ENCODE measurements at places on chromosomes 11 and 22. TPM values are rescaled to one million over a fixed set of nuclear protein-coding genes. Genes with fewer than 3 reads are reported as not detected.

DNA sequence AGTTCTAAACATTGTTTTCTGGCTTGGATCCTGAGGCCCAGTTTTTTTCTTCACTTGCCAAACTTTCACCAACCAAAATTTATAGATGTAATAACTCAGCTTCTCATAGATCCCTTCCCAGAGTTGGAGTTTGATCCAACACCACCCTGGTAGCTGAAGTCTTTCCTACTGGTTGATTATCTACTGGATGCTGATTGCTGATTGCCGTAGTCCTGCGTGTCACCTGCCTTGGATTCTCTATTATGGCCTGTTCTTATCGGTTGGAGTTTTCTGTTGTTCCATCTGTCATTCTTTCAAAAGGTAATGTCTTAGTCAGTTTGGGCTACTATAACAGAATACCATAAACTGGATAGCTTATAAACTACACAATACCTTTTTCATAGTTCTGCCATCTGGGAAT lies 17.3 kb upstream of the OR6X1 start:
- no peak overlapping the region for H3K27ac ChIP-seq
- H3K27me3 ChIP-seq = no peaks in the 10 kb centered on the region
- H3K36me3 ChIP-seq = no peaks in the 10 kb centered on the region
- no peak overlapping the region for H3K4me3 ChIP-seq

- DNase-seq = no peak
- peaks cover 6% of the 10 kb centered on the region for H3K36me3 ChIP-seq
- H3K27ac ChIP-seq = peak overlapping the region; percentile 66
- no peaks in the 10 kb centered on the region for H3K4me1 ChIP-seq
Measured at GRCh38 chr11:43825217-43825816, 55.3 kb upstream of the ALKBH3 start.

The OR51E2 gene
- total RNA-seq = not detected

GRCh38 chr22:38034278-38034882 lies 22.8 kb upstream of the PICK1 start:
- H3K27ac ChIP-seq = peak overlapping the region; percentile 90
- peaks cover 6% of the 10 kb centered on the region for H3K4me1 ChIP-seq

The APLNR gene
- total RNA-seq = not detected

- no peaks in the 10 kb centered on the region for H3K27me3 ChIP-seq
- H3K27ac ChIP-seq = no peak overlapping the region
- no peak overlapping the region for H3K4me3 ChIP-seq
- DNase-seq = no peak
- H3K36me3 ChIP-seq = peaks cover 5% of the 10 kb centered on the region
- H3K4me1 ChIP-seq = peaks cover 19% of the 10 kb centered on the region
Measured at GRCh38 chr22:28973352-28973751, 88.3 kb downstream of the C22orf31 start.

- H3K36me3 ChIP-seq = peaks cover 21% of the 10 kb centered on the region
- no peak overlapping the region for H3K27ac ChIP-seq
- H3K4me3 ChIP-seq = no peak overlapping the region
- H3K4me1 ChIP-seq = peaks cover 3% of the 10 kb centered on the region
Measured at GRCh38 chr22:27973846-27974245, 54.8 kb upstream of the PITPNB start.

GRCh38 chr11:123775289-123775688 lies 21.0 kb upstream of the OR6X1 start:
- no peak overlapping the region for H3K4me3 ChIP-seq
- no peak overlapping the region for H3K27ac ChIP-seq
- no peaks in the 10 kb centered on the region for H3K27me3 ChIP-seq
- H3K4me1 ChIP-seq = peaks cover 5% of the 10 kb centered on the region

The LIF gene
- total RNA-seq = 2.3 TPM

DNA sequence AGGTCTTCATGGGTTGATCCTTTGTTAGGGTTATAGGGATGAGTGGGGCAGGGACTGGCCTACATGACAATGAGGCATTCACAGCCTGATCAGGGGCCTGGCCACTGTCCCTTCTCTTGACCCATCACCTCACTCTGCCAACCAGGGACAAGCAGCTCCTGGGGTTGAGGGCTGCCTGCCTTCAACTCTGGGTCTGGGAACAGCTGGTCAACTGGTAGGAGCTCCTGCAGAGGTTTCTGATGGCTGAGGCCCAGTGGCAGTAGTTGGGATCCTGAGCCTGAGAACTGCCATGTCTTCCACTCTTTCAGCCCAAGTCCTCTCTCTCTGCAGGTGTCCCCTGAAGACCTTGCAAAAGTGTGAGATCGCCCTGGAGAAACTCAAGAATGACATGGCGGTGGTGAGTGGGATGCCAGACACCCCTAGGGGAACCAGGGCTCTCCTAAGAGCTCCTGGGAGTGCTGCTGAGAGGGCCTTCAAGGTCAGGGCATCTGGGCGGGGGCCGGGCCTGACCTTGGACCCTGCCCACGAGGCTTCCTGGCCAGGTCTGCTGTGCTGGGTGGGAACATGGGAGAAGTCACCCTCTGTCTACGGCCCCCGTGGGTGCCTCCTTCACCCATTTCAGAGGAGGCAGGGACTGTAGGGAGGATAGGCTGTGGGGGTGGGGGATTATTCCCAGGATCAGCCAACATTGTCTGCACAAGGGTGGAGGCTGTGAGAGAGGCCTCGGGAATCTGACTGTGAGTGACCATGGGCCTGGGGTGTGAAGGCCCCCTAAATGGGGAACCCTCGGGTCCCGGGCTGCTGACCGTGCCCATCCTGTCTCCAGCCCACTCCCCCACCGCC lies 76.8 kb downstream of the MED15 start:
- H3K27ac ChIP-seq = no peak overlapping the region
- no peak overlapping the region for H3K4me3 ChIP-seq
- no peaks in the 10 kb centered on the region for H3K4me1 ChIP-seq
- peaks cover 1% of the 10 kb centered on the region for H3K36me3 ChIP-seq

The SNX32 gene
- total RNA-seq = 4.6 TPM

The CARD16 gene
- total RNA-seq = not detected

GRCh38 chr11:69947793-69948255 lies 128.6 kb upstream of the FGF3 start:
- DNase-seq = no peak
- H3K4me1 ChIP-seq = peaks cover 11% of the 10 kb centered on the region
- H3K36me3 ChIP-seq = no peaks in the 10 kb centered on the region
- H3K27ac ChIP-seq = no peak overlapping the region

The ELFN2 gene
- total RNA-seq = 0.36 TPM

DNA sequence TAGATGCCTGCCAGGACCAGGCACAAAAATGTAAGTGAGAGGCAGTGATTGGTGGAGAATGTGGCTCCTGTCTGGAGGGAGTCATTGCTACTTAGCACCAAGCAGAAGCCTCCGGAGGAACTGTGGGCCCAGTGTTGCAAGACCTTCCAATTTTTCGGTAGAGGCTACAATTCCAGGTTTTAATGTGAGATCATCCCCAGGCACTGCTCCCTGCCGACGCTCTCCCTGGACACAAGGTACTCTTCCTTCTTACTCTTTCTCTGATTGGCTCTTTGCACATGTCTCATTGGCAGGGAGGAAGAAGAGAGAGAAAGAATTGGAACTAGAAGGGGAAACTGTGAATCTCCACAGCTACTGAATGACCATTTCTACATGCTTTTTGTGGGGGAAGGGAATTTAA lies 53.7 kb upstream of the EP300 start:
- peaks cover 6% of the 10 kb centered on the region for H3K27me3 ChIP-seq
- H3K4me3 ChIP-seq = no peak overlapping the region
- H3K27ac ChIP-seq = peak overlapping the region; percentile 33

The CCDC116 gene
- 1.4 TPM for total RNA-seq

- H3K4me1 ChIP-seq = peaks cover 10% of the 10 kb centered on the region
- H3K4me3 ChIP-seq = peak overlapping the region; percentile 11
- H3K27me3 ChIP-seq = peaks cover 69% of the 10 kb centered on the region
- H3K36me3 ChIP-seq = no peaks in the 10 kb centered on the region
- H3K27ac ChIP-seq = no peak overlapping the region
Measured at GRCh38 chr11:76209973-76210930, 4.0 kb upstream of the WNT11 start.

DNA sequence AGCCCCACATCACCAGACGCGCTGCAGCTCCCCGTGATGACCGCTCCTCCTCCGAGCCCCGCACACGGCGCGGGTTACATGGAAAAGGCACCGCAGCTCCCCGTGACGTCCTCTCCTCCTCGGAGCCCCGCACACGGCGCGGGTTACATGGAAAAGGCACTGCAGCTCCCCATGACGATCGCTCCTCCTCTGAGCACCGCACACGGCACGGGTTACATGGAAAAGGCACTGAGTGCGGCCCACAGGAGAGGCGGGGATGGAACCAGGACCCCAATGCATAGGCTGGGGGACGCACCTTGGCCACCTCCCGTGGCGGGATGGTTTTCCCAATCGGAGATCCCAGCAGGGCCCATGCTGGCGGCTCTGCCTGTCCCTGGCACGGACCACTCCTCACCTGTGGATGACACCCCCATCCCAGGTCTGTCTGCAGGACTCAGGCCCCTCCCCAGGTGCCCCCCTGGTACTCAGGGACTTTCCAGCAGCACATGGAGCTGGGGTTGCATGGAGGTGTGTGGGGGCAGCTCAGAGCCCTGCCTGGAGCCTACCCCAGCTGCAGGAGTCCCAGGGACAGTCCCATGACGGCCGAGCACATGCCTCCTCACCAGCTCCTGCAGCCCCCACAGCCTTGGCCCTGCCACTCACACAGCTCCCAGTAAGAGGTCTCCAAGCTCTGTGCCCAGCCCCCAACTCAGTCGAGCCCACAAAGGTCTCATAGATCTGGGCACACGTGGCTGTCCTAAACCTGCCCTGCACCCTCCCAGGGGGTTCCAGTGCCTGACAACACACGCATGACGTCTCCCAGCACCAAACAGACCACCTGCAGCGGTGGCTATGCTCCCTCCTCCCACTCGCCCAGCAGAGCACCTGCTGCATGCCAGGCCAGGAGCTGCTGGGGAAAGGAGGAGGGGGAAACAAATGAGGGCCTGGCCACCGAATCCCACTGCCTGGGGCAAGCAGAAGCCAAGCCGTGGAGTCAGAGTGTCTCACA lies 166.6 kb downstream of the BRD1 start:
- no peak overlapping the region for H3K4me3 ChIP-seq
- H3K27ac ChIP-seq = no peak overlapping the region
- no peaks in the 10 kb centered on the region for H3K36me3 ChIP-seq
- peaks cover 28% of the 10 kb centered on the region for H3K27me3 ChIP-seq

- H3K4me3 ChIP-seq = no peak overlapping the region
- H3K27ac ChIP-seq = no peak overlapping the region
- no peak for DNase-seq
- peaks cover 2% of the 10 kb centered on the region for H3K36me3 ChIP-seq
Measured at GRCh38 chr11:93519179-93519578, 24.0 kb downstream of the SMCO4 start.

- no peak overlapping the region for H3K27ac ChIP-seq
- no peaks in the 10 kb centered on the region for H3K4me1 ChIP-seq
- peaks cover 25% of the 10 kb centered on the region for H3K27me3 ChIP-seq
- no peak overlapping the region for H3K4me3 ChIP-seq
Measured at GRCh38 chr11:117654281-117655255, 142.4 kb downstream of the DSCAML1 start.

The APOA5 gene
- not detected for total RNA-seq

DNA sequence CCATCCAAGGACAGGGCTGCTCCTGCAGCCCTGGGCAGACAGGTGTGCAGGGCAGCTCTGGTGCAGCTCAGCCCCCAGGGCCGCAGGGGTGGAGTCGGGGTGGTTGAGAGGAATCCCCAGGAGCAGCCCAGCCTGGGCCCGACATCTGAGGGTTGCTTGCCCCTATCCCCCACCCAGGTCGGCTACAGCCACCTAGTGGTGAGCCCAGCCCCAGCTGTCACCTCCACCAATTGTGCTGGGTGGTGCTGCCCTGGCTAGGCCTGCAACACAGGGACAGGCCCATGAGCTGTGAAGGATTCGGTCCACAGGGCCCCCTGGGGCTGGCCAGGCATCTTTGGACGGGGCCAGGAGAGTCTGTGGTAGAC lies 29.6 kb downstream of the RTN4R start:
- peaks cover 7% of the 10 kb centered on the region for H3K27me3 ChIP-seq
- H3K36me3 ChIP-seq = peaks cover 3% of the 10 kb centered on the region
- peaks cover 5% of the 10 kb centered on the region for H3K4me1 ChIP-seq
- no peak overlapping the region for H3K27ac ChIP-seq
- no peak overlapping the region for H3K4me3 ChIP-seq
- peak; percentile 53 for DNase-seq

DNA sequence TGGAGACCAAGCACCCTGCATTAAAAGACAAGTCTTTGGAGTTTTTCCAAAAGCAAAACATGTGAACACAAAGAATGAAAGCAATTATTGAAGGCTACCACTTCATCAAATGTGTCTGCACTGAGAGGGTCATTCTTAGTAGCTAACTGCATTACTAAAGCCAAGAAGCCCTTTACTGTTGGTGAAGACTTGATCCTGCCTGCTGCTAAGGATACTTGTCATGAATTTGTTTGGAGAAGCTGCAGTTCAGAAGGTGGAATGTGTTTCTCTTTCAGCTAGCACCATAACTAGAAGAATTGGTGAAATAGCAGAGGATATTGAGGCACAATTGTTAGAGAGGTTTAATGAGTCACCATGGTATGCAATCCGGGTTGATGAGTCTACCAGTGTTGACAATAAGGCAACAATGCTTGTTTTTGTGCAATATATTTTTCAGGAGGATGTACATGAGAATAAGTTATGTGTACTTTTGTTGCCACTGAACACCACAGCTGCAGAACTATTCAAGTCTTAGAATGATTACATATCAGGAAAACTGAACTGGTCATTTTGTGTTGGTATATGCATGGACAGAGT lies 457.3 kb upstream of the ISX start:
- no peak overlapping the region for H3K27ac ChIP-seq
- H3K4me1 ChIP-seq = no peaks in the 10 kb centered on the region
- DNase-seq = no peak
- no peaks in the 10 kb centered on the region for H3K36me3 ChIP-seq
- H3K4me3 ChIP-seq = no peak overlapping the region

DNA sequence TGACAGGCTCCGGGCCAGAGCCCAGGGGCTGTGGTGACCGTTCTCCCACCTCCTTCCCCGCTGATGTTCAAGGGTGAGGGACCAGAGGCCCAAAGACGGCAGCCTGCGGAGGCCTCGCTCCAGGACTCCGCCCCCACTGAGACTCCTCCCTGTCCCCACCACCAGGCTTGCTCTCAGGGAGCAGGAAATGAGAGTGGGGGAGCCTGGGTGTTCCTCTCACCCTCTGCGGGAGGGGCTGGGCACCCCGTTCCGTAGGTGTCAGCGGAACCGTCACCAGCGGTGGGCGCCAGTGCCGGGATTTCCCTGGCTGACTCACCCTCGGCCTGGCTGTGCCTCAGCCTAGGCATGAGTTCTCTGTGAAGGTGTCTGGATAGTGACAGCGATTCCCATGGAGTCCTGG lies 15.7 kb downstream of the DAGLA start:
- no peak overlapping the region for H3K4me3 ChIP-seq
- H3K4me1 ChIP-seq = peaks cover 27% of the 10 kb centered on the region
- no peak for DNase-seq
- H3K27me3 ChIP-seq = no peaks in the 10 kb centered on the region

The MMP8 gene
- total RNA-seq = not detected
